ENCODE measurements at places on chromosomes 13 and 19.

DNA sequence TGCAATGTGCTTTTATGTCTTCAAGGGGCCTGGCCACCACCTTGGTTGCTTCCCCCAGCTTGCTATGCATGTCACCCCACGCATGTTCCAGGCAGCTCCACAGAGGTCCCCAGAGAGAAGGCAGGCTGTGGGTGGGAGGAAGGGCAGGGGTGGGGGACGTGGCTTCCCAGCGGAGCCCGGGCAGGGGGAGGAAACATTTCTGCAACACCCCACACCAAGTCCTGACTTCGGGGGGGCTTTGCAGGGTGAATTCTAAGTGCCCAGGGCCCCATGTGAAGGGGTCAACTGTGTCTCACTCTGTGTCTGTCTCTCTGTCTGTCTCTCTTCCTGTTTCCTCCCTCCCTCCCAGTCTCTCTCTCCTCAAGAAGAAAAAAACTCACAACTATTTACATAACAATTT is 39.6 kb downstream of the LTBP4 start:
- DNase-seq, result no peak

DNA sequence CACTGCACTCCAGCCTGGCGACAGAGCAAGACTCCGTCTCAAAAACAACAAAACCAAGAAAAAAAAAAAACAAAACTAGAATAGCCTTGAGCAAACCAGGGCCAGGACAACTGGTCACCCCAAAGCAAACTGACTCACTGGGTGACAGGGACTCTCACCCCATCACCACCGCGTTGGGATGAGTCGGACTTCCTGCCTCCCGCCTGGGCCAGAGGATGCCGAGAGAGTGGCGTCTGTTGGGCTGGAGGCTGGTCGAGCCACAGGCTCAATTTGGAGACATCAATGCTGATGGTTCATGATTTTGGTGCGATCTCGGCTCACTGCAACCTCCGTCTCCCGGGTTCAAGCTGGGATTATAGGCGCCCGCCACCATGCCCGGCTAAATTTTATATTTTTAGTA is 11.6 kb downstream of the TMPRSS9 start:
- DNase-seq, result no peak

GRCh38 chr13:75353781-75354193 is 128.2 kb downstream of the TBC1D4 start:
- no peak for DNase-seq

DNA sequence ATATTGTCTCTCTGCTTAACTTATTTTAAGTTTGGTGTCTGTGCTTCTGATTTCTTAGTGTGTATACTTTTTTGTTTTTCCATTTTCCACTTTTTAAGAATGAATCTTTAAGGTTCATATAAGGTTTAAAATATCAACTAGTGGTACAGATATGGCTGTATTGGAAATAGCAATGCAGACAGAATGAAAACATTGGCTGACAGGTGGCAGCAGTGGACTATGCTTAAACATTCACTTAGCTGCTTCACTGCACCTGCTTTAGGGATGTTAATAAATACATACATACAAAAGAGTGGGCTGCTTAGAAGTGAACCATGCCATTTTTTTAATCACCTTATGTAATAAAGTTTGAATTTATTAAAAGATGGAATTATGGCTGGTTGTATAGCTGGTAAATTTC is 27.3 kb downstream of the TM9SF2 start:
- DNase-seq, result no peak

DNA sequence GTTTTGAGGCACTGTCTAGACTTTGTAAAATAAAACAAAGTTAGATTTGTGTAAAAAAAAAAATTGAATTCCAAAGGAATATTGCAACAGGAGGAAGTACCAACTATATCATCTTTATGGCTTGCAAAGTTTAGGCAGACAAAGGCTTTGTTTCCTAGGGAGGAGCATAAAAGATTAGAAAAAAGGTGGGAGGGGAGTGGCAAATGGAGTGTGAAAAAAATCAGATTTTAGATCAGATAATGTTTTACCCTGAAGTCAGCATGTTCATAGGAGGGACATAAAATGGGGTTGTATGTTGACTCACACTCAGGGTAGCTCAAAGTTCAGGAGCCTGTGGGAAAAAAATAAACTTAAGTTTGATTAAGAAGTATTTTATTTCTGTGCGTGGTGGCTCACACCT is 3.7 kb downstream of the ZNF85 start:
- DNase-seq, result no peak

Data from SIG-M5 (cell line).